Skeletal muscle cell (primary cell): ENCODE measurements at places on chromosomes 3 and 15.

- peak; percentile 45 for DNase-seq
These were observed 159.8 kb downstream of the THSD4 start for GRCh38 chr15:71275098-71275497.

DNA sequence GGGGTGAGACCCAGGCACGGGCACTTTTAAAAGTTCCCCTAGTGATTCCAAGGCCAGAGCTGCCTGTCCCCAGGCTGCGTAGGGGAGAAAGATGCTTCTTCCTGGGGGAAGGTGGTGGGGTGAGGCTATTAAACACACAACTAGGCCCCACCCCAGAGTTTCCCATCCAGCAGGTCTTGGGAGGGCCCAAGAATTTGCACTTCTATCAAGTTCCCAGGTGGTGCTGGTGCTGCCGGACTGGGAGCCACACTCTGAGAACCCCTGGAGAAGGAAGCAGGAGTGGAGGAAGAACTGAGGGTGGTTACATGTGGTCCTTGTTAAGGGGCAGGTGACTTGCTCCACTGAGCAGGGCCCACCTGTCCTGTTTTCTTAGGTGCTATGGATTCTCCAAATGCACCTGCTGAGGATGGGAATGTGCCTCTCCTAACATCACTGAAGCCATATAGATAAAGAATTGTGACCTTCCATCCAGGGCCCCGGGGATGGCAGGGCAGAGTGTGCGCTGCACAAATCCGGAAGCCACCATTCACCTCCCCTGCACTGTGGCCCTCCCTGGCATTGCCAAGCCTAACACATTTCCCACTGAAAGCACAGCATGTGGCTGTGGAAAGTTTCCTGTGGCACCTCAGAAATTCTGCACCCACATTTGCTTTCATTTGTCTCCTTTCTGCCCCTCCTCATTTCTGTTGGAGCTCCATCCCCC, 111.5 kb upstream of the MEF2A start:
- DNase-seq = no peak

- no peak for DNase-seq
These were observed 66.2 kb downstream of the SAMMSON start for GRCh38 chr3:70065696-70066253.

DNA sequence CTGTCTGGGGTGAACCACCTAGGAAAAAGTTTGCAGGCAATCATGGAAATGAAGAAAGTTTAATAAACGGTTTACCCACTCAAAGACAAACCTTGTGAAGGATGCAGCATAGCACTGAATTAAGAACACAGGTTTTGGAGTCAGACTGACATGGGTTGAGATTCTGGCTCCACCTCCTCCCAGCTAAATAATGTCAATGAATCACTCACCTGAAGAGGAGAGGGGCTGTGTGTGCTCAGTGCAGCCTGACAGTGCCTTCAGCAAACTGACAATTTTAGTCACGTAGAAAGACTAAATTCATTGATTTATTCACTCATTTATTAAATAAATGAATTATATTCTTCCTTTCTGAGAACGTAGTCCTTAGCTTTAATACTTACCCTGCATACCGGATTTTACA, 18.9 kb downstream of the NR1I2 start:
- no peak for DNase-seq

GRCh38 chr3:42002790-42003189, 40.9 kb upstream of the ULK4 start:
- DNase-seq = no peak

GRCh38 chr3:195708626-195709481, 11.9 kb upstream of the MUC20 start:
- DNase-seq = no peak

- peak; percentile 35 for DNase-seq
These were observed 207.2 kb downstream of the EPHA3 start for GRCh38 chr3:89314454-89315098.
